ENCODE measurements at places on chromosomes 3 and 15. TPM values are rescaled to one million over a fixed set of nuclear protein-coding genes. Genes with fewer than 3 reads are reported as not detected.

The KLHL40 gene
- total RNA-seq: 0.27 TPM

DNA sequence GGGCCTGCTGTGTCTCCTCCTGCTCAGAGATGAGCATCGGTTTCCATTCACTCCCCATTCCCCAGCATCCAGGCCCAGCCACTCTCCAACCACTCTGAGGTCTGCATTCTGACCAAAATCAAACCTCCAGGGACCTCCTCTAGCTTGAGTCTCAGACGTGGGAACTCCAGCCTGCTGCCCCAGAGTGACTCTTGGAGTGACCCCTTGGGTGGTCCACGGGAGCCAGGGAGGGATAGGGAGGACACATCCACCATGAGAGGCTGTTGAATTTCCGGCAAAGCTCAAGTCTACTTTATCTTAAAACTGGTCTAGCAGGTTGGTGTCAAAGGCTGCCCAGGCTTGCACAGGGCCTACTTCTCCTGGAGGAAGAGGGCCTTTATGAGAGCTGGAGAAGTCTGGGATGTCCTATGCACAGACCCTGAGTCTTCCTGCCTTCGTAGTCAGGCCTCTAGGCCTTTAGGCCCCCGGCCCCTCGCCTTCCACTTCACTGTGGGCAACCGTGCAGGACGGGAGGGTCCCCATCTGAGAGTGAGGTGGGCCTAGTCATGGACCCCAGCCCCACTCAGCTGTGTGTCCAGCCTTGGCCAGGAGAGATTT is 8.9 kb downstream of the CISH start:
- peak overlapping the region; percentile 91 for H3K27ac ChIP-seq
- peak; percentile 53 for DNase-seq
- no peak overlapping the region for H3K4me3 ChIP-seq
- H3K4me1 ChIP-seq: peaks cover 43% of the 10 kb centered on the region

DNA sequence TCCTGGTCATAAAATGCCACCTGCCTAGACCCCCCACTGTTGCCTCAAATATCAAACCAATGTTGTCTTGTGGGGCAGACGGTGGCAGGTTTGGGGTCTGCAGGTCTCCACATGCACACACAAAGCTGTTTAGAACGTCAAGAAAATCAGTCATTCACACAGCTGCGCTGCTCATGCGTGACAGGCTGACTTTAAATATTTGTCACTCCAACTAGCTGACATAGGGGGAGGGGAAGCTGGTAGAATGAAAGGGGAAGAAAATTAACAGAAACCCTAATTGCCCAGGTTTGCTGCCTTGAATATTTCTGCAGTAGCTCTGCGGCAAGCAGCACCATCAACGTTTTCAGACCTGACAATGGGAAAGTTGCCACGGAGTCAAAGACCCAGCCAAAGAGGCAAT is 201.8 kb downstream of the ABHD5 start:
- no peak overlapping the region for H3K27ac ChIP-seq
- peaks cover 16% of the 10 kb centered on the region for H3K4me1 ChIP-seq
- DNase-seq: no peak
- H3K36me3 ChIP-seq: no peaks in the 10 kb centered on the region

The NDUFB5 gene
- 58.5 TPM for total RNA-seq

- H3K27ac ChIP-seq: no peak overlapping the region
- H3K4me1 ChIP-seq: no peaks in the 10 kb centered on the region
- H3K27me3 ChIP-seq: no peaks in the 10 kb centered on the region
- no peak for DNase-seq
- H3K4me3 ChIP-seq: no peak overlapping the region
Observed at GRCh38 chr3:155646128-155646527, 98.7 kb downstream of the PLCH1 start.

- DNase-seq: peak; percentile 64
- no peaks in the 10 kb centered on the region for H3K27me3 ChIP-seq
- no peak overlapping the region for H3K27ac ChIP-seq
Observed at GRCh38 chr15:65338366-65338765, 33.9 kb downstream of the RNU5B-1 start.

DNA sequence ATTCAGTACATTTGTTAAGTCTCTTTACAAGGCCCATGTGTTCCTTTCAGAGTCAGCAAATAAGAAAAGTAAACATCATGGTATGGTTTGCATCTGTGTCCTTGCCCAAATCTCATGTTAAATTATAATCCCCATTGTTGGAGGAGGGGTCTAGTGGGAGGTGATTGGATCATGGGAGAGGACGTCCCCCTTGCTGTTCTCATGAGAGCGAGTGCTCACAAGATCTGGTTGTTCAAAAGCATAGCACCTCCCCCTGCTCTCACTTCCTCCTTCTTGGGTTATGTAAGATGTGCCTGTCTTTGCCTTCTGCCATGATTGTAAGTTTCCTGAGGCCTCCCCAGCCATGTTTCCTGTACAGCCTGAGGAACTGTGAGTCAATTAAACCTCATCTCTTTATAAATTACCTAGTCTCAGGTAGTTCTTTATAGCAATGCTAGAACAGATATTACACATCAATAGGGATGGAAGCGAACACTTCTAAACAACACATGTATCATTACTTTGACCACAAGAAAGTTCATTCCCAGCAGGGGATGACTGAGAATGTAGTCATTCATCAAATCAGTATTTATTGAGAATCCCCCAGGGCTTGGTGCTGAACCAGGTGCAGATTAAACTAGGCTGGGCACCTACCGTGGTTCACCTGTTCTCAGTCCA is 4.1 kb downstream of the EFCAB12 start:
- DNase-seq: peak; percentile 35
- H3K27me3 ChIP-seq: no peaks in the 10 kb centered on the region
- no peak overlapping the region for H3K4me3 ChIP-seq
- peaks cover 21% of the 10 kb centered on the region for H3K4me1 ChIP-seq
- H3K36me3 ChIP-seq: no peaks in the 10 kb centered on the region

DNA sequence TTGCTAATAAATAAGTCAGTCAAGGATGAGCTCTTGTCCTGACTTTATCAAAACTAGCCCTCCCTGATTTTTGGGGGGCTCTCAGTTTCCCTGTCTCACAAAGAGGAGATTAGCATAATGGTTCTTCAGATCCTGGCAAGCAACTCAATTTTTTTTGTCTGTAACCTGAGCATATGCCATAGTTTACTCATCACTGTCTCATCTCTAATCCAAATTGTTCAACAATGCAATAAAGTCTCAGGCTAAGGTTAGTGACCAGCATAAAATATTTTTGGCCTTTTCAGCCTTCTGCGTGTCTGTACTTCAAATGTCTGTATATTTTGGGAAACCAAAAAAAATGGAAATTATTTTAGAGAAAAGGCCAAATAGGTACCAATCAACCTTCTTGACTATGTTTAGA is 465.6 kb upstream of the TPRG1 start:
- H3K27me3 ChIP-seq: no peaks in the 10 kb centered on the region
- no peak overlapping the region for H3K27ac ChIP-seq
- no peak overlapping the region for H3K4me3 ChIP-seq
- no peaks in the 10 kb centered on the region for H3K36me3 ChIP-seq
- H3K4me1 ChIP-seq: no peaks in the 10 kb centered on the region

- peaks cover 39% of the 10 kb centered on the region for H3K4me1 ChIP-seq
- H3K4me3 ChIP-seq: no peak overlapping the region
- H3K27me3 ChIP-seq: no peaks in the 10 kb centered on the region
- H3K27ac ChIP-seq: no peak overlapping the region
Observed at GRCh38 chr15:73605759-73606436, 27.3 kb downstream of the NPTN start.

- H3K4me1 ChIP-seq: peaks cover 3% of the 10 kb centered on the region
- H3K4me3 ChIP-seq: no peak overlapping the region
- no peaks in the 10 kb centered on the region for H3K27me3 ChIP-seq
- H3K36me3 ChIP-seq: no peaks in the 10 kb centered on the region
Observed at GRCh38 chr15:29342201-29342600, 72.6 kb upstream of the NSMCE3 start.

The GNAT1 gene
- total RNA-seq: not detected

- H3K27me3 ChIP-seq: no peaks in the 10 kb centered on the region
- no peak overlapping the region for H3K27ac ChIP-seq
- no peak for DNase-seq
- no peaks in the 10 kb centered on the region for H3K36me3 ChIP-seq
- H3K4me3 ChIP-seq: no peak overlapping the region
Observed at GRCh38 chr3:124260206-124260915, 268.4 kb upstream of the ROPN1 start.
